ENCODE measurements at places on chromosomes 1 and 21.
A peak's percentile ranks its signal among the peaks of the same experiment; 100 is the strongest.

DNA sequence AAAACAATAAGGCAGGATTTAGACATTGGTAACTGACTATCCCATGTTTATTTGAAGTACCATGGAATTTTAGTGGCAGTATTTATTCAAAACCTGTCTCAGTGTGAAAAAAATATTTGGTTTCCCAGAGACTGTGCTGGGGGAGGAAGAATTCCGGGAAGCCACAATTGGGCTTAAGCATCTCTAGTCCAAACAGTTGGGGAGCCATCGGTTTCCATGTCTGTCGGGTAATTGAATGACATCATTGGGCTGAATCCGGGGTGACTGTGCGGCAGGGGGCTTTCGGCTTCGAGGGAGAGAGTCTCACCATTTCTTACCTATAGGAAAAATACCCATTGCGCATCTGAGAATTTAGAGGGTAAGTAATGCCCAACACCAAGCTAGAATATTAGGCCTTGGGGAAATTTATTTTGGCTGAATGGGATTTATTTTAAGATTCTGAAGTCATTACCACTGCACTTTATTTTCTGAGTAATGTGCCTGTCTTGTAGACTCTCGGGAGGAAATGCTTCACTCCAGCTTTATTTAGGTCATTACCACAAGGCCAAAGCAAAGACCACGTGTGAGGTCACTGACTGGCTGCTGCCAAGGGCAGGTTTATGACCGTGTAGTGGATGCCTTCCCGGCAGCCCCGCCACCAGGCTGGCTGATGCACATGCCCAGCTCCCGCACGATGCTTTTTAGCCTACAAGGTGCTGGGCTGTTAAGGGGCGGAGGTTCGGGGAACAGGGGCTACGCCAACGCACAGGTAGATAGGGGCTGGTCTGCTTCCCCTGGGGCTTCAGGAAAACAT is 23.1 kb upstream of the UMODL1 start:
- peak; percentile 93 for DNase-seq

DNA sequence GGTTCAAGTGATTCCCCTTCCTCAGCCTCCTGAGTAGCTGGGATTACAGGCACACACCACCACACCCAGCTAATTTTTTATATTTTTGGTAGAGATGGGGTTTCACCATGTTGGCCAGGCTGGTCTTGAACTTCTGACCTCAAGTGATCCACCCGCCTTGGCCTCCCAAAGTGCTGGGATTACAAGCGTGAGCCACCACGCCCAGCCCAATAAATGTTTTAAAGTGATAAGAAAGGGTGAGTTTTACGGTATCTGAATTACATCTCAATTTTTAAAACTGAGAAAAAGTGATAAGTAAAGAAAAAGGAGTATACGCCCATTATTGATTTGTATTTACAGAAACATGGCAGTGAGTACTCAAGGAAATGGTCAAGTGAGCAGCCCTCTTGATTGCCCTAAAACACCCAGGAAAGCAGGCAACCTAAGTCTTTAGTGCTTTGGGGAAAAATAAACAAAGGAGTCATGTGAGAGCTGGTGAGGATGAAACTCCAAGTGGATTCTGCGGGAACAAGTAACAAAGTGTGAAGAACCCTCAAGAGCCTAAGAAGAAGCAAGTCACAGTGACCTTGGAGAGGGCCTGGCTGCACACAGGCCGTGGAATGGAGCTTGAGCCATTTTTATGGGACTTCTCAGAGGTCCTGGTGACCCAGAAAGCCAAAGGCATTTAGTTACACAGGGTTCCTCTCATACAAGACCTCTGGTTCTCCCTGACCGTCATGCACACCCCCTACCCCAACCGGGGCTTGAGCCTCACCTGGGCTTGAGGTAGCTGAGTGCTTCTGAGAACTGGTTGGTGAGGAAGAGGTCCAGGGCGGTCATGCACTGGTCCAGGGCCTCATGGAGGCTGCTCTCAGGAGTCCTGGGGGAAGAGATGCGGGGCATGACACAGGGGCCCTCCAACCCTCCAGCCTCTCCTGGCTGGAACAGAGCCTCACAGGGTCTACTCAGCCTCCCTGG is 9.1 kb downstream of the TTC39A start:
- no peak for DNase-seq

- DNase-seq, result no peak
Observed at GRCh38 chr1:111976842-111977241, 12.6 kb downstream of the KCND3 start.

GRCh38 chr21:36913247-36914169 is 53.0 kb downstream of the HLCS start:
- DNase-seq, result no peak

DNA sequence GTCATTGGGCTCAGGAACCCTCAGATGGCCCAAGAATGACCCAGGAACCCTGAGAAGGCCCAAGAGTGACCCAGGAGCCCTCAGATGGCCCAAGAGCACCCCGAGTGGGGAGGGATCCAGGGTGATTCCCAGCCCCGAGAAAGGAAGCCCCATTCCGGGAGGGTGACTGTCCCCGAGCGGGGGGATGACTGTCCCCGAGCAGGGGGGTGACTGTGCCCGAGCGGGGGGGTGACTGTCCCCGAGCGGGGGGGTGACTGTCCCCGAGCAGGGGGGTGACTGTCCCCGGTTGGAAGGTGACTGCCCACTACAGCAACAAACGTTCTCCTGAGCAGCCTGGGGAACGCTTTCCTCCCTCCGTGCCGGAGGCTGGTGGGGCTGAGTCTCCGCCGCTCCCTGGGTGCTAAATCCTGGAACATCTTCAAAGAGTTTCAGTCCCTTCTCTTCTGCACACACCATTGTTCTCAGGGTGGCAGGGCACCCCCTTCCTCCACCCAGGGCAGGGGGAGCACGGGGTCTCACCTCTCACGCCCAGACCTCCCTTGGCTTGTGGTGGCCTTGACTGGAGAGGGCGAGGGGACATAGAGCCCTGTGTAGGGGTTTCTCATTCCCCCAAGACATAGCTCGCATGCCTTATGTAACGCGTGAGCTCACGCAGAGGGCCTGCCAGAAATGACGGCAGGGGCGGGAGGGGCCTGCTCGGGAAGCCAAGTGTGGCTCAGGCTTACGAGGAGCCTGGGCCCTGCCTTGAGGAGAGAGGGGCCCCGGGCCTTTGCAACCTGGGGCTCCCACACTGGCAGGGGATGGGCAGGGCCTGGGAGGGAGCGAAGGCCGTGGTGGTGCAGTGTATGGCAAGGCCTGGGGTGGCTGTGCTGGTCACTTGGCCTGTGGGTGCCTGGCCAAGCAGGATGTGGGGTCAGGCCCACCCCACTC is 14.3 kb upstream of the SKI start:
- DNase-seq, result peak; percentile 65

DNA sequence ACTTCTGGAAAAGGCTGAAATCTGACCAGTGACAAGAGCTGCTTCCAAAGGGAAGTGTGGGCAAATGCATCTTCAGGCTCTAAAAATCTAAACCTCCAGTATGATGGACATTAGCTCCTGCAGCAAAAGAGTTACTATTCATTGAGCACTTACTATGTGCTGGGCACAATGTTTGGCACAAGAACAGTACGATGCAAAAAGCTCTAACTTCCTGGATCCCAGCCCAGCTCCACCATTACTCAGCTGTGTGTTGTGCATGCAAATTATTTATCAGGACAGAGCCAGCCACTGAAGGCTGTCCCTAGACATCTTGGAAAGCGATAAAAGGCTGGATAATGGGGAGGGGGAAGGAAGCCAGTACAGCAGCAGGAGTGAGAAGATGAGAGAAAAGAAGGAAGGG is 143.5 kb downstream of the ELAVL4 start:
- DNase-seq, result no peak

DNA sequence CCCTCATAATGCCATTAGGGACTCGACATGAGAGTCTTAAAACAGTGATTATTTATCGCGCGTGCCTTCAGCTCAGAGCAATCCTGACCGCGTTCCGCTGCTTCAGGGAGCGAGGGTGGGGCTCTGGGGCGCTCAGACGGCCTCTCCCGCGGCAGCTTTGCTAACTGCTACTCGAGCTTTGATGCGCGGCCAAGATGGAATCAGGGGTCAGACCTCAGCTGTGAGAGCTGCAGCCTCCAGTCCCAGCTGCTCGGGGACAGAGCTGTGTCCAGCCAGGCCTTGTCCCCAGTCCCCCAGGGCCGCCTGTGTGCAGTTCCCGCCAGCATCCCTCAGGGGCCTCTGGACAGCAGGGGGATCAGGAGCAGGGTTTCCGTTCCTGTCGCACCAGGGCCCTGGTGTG is 104.6 kb upstream of the TTC34 start:
- DNase-seq, result no peak

GRCh38 chr1:81703391-81703755 is 97.4 kb upstream of the ADGRL2 start:
- DNase-seq, result peak; percentile 38

DNA sequence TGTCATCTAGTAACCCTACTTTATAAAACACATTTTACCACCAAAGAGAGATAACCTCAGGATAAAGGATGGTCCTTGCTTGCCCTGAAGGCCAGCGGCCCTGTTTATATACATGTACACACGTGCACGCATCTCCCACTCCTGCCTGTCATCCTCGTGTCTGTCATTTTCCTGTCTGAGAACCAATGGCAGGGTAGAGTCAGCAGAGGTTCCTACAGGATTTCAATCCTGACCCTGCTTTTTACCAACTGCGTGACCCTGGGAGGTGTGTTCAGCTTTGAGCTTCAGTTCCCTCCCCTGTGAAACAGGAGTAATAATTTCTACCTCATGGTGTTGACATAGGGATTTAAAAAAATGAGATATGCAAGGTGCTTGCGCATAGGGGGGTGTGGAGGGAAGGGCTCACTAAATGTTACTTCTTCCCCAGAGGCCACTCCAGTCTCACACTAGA is 12.3 kb upstream of the RASSF5 start:
- no peak for DNase-seq

DNA sequence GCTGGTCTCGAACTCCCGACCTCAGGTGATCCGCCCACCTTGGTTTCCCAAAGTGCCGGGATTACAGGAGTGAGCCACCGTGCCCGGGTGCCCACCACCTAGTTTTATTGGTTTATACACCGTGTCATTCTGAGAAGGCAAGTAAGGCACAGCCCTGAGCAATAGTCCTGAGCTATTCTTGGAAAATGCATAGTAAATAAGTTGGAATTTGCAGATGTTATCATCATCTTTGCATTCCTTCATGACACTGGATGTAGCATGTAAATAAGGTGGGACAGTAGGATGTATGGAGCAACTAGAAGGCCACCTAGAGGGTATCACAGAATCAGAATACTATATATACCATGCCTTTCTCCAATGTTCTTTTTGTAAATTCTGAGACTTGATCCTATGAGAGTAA is 11.0 kb downstream of the TOR1AIP2 start:
- no peak for DNase-seq

DNA sequence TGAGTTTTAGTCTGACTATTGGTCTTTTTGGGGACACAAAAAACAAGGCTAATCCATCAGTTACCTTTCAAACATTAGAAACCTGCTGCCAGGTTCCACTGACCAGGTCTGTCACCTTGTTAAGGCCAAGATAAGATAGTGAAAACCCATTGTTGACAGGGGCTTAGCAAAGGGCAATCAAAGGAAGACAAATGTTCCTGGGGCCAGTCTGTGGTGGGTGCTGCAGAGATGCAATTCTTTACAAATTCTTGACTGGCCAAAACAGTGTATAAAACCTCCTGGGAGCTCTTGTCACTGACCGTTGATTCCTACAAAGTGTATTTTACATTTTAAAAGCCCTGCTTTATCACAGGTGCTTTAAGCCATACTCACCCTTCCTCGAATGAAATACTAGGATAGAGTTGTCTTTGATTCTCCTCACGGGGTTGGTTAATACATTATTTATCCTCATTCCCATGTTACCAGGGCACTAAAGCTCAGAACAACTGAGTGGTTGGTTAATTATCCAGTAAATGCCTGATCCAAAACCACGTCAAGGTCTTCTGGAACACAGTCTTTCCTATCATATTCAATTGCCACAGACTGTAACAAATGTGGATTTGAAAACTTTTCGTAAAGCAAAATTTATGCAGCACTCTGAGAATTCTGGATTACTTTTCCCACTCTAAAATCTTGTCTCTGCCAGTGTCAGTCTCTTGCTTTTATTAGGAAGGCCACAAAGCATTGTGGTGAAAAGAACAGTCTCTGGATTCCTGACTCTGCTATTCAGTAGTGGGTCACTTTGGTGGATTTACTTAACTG is 77.2 kb downstream of the NRIP1 start:
- no peak for DNase-seq

- DNase-seq, result no peak
Observed at GRCh38 chr21:44625756-44626155, 1.1 kb upstream of the KRTAP10-9 start.

DNA sequence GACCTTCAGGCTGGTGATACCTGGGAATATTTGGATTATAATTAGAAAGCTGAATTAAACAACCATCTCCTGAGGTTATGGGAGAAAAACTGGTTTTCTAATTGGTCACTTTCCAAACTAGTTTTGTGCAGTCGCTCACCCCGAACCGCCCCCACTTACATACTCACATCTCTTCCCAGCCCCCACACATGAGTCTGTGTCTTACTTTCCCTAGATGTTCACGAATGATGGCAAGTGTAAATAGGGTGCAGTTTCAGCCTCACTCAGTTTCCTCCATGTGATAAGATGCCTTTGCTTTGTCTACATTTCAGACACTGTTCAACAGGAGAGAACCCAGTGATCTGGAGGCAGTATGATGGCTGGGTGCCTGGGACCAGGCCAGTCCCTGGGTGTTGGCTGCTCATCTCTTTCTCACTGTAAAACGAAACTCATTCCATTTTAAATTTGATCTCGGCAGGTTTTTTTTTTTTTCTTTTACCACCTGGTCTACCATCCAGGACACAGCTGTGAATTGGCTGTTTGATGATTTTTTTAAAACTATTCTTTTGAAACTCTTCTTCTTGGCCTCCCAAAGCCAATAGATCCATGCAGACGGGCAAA is 164.3 kb upstream of the RAB4A start:
- no peak for DNase-seq

GRCh38 chr1:6962996-6963911 is 178.0 kb downstream of the CAMTA1 start:
- DNase-seq, result no peak

DNA sequence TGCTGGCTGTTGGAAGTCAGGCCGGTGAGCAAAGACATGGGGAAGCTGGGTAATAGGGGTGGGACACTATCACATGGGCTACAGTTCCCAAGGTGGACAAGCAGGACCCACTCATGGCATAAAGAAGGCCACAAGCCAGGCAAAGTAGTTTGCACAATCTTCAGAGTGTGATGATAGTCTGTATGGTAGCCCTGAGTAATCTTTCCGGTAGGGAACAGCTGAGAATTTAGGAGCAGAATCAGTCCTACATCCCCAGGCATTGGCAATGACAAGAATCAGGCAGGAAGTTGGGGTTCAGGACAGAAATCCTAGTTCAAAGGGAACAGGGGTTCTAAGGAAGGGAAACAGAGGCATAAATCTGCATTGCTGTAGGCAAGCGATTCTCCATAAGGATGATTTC is 23.9 kb upstream of the SPATA6 start:
- DNase-seq, result no peak

GRCh38 chr1:229279242-229279641 is 8.3 kb downstream of the RAB4A start:
- no peak for DNase-seq

Measured in GM04503 (cell line).